CD8-positive, alpha-beta T cell (primary cell): ENCODE measurements at places on chromosomes 16 and 17.

- no peak for DNase-seq
These were observed 334.8 kb downstream of the SNX29 start for GRCh38 chr16:12311309-12311708.

DNA sequence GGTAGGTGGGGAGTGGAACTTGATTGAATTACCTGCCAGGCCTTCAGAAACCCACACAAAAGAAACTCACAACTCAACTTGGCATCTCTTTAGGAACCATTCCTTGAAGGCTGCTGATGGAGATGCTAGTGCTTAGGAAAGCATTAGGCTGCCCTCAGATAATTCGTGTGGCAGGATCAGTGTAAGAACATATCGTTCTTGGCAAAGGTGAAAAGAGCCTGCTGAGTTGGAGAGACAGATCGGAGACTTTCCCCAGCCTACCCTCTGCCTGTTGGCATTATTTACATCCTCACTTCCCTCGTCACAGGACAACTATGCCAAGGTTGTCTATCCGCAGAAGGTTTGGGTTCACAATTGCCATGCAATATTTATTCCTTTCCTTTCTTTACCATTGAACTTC lies 120.0 kb upstream of the HS3ST3A1 start:
- no peak for DNase-seq

GRCh38 chr17:49746791-49747490 lies 17.0 kb downstream of the FAM117A start:
- DNase-seq = peak; percentile 32

DNA sequence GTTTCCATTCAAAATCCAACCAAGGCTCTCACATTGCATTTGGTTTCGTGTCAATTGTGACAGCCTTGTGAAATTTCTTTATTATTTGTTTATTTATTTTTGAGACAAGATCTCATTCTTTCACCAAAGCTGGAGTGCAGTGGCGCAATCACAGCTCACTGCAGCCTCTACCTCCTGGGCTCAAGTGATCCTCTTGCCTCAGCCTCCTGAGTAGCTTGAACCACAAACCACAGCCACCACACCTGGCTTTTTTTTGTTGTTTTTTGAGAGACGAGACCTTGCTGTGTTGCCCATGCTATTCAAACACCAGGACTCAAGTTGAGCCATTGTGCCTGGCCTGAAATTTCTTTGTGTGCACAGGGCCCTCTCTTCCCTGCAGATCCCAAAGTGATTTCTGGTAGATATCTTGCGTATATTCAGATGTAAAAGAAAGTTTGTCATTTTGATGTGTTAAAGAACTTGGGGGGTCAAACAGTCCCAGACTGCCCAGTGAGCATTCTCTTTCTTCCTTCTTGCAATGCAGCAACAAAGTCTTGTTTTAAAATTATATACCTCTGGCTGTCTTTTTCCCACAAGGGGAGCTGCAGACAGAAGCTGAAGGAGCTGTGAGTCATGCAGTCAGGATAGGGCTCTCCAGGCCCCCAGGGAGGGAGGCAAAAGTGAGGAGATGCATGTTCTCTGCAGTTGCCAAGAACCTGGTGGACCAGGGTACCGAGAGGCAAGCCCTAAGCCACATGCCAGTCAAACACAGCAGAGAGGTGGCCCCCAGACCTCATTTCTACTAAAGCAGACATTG lies 15.5 kb upstream of the USP22 start:
- DNase-seq = no peak

- DNase-seq = no peak
These were observed 30.8 kb downstream of the EFCAB5 start for GRCh38 chr17:29972277-29972676.
